Chondrocyte (in vitro differentiated cells): ENCODE measurements at places on chromosomes 4 and X. TPM values are rescaled to one million over a fixed set of nuclear protein-coding genes. Genes with fewer than 3 reads are reported as not detected.

CPLX1 gene
- not detected in 3 replicates for total RNA-seq

P2RY4 gene
- total RNA-seq, result not detected in 3 replicates

RS1 gene
- not detected in 3 replicates for total RNA-seq

CENPVL1 gene
- total RNA-seq, result not detected in 3 replicates

BST1 gene
- 0.45 TPM in 1 of 3 replicates, not detected in the others for total RNA-seq
